Fibroblast of skin of back (primary cell): ENCODE measurements at places on chromosomes 12 and 14.

DNA sequence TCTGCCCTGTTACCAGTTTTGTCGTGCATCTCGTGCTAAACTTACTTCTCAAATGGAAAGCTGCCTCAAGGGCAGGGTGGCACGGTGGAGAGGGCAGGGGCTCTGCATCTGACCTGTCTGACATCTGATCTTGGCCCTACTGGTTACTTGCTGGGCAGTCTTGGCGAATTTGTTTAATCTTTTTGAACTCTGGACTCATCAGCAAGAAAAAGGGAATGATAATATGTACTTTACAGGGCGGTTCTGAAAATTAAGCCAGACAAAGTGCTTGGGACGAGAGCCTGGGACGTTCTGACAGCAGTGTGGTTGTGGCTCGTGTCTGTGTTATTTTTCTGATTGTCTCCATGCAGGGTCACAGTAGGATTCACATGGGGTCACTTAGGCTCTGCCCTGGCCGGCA lies 659.3 kb downstream of the VRK1 start:
- no peak for DNase-seq

DNA sequence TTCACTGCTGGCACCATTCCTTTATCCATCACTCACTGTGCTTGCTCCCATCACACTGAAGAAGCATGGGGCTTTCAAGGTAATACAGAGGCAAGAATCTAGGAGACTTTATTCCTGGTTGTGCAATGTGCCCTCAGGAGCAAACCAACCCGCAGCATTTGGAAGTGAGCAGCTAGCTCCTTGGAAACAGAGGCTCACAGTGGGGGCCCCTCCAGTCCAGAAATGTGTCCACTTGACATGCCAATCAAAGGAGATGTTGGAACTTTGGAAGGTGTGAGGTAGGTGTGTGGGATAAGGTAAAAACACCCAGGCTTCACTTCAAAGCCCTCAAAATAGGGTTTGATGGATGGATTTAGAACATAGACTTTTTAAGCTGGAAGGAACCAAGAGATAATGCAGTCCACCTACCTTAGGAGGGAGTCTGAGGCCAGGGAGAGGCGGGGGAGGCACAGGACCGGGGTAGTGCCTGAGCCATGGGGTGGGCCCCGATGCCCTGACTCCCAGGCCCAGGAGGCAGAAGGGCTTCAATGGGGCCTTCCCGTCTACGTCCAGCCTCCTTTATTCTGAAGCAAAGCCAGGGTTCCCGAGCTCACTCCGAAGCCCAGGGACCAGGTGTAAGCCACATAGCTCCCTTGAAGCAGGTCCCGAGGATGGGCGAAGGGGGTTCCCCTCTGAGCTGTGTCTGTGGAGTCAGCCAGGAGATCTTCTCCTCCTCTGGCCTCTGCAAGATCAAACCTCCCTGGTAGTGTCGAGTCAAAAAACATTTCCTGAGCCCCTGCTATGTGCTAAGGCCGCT lies 17.6 kb upstream of the BCL11B start:
- DNase-seq = no peak

GRCh38 chr12:96057986-96058553 lies 22.7 kb upstream of the LTA4H start:
- DNase-seq = no peak

DNA sequence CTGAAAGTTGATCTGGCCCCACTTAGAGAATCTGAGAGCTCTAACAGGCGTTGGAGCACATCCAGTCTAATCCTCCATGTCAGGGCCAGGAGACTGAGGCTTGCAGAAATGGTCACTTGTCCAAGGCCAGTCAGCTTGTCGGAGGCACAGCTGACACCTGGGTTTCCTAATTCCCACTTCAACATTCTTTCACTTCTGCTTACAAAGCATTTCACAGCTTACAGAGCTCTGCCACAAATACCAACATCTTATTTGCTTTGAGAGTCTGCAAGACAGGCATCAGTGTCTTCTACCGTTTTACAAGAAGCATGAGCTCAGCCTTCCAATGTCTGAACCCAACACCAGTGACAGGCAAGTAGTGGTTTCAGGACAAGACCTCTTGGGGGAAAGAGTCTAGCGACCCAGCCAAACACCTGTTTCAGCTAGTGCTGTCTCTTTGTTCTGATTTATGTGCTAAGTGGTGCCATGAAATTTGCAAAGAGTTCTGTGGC lies 31.8 kb downstream of the ISCA2 start:
- DNase-seq = no peak

DNA sequence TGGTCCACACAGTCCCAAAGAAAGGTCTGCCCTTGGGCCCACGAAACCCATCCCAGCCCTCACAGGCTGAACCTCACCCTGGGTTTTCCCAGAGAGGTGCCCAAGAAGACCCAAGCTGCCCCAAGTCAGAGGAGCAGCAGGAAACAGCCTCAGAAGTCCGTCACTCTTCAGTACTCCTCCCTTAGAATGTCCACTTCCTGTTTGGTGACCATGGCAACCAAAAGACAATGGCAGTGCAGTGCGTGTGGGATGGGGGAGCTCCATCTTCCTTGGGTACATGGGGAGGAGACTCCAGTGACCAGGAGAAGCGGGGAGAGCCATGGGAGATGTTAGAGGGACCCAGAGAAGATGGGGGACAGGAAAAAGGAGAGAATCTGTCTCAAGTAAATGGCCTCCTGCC lies 11.3 kb downstream of the SELPLG start:
- DNase-seq = peak; percentile 77

DNA sequence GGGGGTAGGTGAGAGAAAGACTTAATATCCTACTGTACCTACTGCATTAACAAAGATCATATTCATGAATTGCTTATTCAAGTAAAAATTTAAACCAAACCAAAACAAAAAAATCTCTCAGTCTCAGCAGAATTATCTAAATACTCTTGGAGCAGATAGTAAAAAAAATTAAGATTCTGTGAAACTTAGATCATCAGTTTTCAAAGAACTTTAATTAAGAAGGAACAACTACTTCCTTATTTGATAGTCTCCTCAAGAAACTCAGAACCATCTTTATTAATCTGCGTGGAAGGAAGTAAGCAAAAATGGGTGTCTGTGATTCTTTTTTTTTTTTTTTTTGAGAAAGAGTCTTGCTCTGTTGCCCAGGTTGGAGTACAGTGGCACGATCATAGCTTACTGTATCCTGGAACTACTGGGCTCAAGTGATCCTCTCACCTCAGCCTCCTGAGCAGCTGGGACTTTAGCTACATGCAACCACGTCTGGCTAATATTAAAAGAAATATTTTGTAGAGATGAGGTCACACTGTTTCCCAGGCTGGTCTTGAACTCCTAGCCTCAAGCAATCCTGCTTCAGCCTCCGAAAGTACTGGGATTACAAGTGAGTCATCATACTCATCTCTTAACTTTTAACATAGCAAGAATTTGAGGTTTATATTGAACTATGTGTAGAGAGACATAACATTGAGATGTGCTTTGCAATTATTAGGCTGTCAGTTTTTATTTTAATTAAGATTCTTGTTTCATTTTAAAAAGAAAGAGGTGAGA lies 37.4 kb downstream of the GAS2L3 start:
- DNase-seq = peak; percentile 9

DNA sequence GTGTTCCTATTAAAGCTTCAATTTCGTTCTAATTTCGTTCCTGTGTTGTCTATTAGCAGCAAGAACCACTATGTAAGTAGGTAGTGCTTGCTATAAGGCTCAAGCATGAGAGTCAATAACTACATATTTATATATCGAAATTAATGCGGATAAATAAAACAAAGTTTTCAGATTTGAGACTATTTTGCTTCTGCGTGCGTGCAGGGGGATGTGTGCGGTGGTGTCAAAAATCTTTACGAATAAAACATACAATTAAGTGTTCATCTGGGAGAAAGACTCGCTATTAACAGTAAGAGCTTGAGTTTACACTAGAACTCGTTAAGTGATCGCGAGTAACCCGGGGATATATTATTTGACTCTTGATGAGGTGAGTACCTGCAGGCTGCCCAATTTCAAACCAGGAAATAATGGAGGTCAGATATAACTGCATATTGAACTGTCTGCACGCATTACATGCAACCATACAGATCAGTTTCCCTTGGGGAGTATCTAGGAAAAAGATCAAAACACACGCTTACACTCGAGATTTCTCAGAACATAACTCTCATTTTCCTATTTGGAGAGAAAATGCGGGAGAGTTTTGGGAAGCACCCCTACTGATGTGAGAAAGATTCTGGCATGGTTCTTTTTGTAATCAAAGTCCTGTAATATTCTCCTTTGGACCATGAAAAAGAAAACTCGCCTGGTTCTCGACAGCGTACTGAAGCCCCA lies 813 bp downstream of the TWF1 start:
- peak; percentile 3 for DNase-seq

- DNase-seq = no peak
Observed at GRCh38 chr12:67535176-67535575, 113.4 kb upstream of the DYRK2 start.

- DNase-seq = no peak
Observed at GRCh38 chr14:82657186-82657675, 1123.6 kb upstream of the SEL1L start.

- no peak for DNase-seq
Observed at GRCh38 chr14:34035177-34035933, 84.5 kb upstream of the EGLN3 start.

- DNase-seq = no peak
Observed at GRCh38 chr12:108021141-108021540, 107.9 kb upstream of the WSCD2 start.

DNA sequence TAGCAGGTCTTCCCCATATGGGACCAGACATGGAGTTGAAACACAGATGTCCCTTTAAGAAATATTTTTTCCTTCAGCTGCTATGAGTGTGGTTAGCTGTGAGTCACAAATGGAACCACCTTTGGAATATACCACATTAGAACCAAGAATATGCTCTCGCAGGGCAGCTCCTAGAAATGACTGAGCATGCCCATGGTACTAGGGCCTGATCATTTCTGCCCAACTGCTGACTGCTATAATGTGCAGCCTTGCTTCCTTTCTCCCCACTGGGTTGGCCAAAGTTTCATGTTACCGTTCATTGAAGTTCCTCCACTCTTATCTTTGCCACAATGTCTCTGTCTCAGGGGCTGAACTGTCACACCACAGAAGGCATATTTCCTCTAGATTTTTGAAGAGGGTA lies 1074.6 kb downstream of the FLRT2 start:
- peak; percentile 50 for DNase-seq

DNA sequence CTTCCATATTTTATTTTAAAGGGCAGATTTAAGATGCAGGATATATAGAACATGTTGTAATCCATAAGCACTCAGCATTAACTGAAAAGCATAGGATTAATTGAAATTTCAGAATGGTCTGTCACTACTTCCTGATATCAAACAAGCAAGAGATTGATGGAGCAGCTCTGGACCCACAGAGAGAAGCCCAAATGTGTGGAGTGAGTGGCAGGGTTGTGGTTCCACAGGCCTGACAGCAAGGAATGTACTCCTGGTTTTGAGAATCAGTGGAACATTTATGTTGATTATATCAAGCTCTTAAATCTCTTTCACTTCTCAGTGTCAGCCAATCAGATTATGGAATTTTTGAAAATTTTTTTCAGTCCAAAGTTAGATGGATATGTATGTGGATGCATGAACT lies 267.6 kb upstream of the PRICKLE1 start:
- no peak for DNase-seq

DNA sequence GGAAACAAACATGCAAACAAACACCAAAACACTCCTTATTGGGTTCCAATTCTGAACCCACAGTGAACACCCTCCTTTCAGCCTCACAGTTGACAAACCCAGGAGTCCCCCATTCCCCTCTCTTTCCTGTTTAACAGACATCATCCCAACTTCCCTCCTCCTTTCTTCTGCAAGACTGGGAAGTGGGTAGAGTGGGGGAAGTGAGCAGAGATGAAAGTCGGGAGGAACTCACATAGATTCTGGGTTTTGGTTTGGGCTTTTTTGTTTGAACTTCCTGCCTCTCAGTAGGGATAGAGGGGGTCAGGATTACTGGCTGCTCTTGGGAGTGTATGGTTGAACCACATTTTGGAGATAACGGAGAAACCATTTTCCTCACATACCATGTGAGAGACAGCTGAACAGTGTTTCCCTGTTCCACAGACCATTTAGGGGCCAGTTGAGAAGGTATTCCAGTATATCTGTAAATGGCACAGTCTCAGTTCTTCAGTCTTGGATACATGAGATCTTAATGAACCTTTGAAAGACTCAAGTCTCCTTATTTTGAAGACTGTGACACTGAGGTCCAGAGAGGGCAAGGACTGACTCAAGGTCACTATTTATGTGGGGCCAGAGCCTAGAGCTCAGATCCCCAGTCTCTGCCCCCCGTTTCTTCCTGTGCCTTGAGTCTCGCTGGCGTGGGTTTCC lies 3.9 kb upstream of the GPR84 start:
- no peak for DNase-seq

DNA sequence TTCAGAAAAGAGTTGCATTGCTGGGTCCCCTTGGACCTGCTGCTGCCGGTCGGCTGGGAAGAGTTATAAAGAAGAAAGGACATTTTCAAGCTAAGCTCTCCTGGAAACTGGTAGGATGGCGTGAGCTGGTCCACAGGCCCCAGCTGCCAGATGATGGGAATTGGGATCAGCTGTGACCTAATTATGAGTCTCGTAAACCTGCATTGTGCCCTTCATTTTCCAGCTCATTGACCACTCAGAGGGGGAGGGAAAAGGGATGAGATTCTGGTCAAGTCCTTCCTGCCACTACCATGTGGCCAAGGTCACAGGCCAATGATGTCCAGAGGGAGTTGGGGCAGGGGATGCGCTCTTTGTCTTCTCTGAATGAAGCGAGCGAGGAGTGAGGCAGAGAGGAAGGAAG lies 320.9 kb downstream of the NRXN3 start:
- no peak for DNase-seq

- no peak for DNase-seq
Observed at GRCh38 chr14:86521031-86521730, 991.2 kb downstream of the FLRT2 start.

GRCh38 chr14:75196468-75196867 lies 20.1 kb upstream of the TMED10 start:
- DNase-seq = no peak

- DNase-seq = no peak
Observed at GRCh38 chr12:86513226-86513625, 257.0 kb upstream of the MGAT4C start.

DNA sequence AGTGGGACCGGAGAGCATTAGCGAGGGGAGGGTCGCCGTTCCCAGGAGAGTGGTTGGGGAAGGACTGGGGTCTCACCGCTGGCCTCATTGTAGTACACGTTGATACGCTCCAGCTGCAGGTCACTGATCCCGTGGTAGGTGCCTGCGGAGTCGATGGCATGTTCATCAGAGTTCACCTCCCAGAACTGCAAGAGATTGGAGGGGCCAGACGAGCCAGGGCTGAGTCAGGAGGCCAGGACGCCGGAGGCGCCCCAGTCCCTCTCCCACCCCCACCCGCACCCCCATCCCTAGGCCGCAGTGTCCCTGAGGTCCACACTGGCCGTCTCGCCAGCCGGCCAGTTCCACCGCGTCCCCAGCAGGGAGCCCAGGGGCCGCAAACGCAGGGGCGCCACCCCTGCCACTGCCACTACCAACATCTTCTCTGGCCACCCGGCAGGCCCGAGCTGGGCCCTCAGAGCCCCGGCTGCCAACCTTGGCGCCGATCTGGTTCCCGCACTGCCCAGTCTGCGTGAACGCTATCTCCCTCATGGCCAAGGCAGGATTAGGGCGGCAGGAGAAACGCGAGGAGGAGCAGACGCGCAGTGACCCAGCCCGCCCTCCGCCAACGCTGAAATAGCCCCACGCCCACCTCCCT lies 144.2 kb downstream of the ALG10 start:
- no peak for DNase-seq

GRCh38 chr12:103538397-103538796 lies 42.6 kb upstream of the C12orf42 start:
- DNase-seq = peak; percentile 30

GRCh38 chr14:52094546-52095271 lies 25.9 kb upstream of the NID2 start:
- peak; percentile 32 for DNase-seq

- no peak for DNase-seq
Observed at GRCh38 chr12:27665704-27666103, 30.5 kb upstream of the REP15 start.

- DNase-seq = no peak
Observed at GRCh38 chr12:14665354-14666348, 30.7 kb downstream of the GUCY2C start.
